Stimulated activated CD4-positive, alpha-beta T cell treated with anti-CD3 and anti-CD28 coated beads, Interleukin-4, amount 100 ng/mL, for 24 hours (primary cell): ENCODE measurements at places on chromosomes 5 and 9.

GRCh38 chr5:161432798-161433197 lies 113.7 kb downstream of the GABRB2 start:
- no peak for DNase-seq

DNA sequence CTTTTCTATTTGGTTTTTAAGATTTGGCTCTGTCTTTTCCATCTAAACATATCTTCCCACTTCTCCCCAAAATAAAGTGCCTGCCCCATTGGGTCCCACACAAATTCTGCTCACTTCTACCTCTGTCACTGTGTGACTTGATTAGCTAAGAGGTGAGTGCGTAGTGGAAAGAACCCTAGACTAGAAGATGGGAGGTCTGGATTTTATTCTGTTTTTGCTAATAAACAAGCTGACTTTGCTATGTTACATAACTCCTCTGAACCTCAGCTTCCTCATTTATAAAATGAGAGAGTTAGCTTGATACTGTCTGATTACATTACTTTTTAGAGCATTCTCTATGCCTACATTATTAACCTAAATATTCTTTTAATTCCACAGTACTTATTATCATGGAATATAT lies 51.3 kb upstream of the PTGER4 start:
- DNase-seq = no peak

- DNase-seq = no peak
These were observed 613.6 kb downstream of the ZNF608 start for GRCh38 chr5:124132843-124133242.

DNA sequence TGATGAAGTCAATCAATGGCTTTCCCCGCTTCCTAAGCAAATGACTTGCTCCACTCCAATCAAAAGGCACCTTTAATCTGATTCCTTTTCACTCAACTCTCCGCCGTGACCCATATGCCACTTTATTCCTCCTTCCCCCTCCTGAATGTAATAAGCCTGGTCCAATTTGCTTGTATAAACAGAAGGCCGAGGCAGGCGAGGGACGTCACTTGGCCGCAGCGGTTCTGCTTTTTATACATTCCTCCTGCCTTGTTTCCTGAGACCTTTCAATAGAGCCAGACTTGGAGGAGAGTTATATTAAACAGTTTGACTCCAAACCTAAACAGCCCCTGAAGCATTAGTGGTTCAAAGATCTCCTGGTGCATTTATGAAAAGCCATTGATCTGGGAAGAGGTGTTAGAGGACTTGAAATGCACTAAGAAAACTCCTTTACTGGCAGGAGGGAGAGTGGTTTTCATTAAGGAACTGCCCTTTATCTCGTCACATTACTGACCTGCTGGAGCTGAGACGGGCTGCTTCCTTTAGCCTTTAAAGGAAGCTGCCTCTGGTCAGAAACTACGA lies 273.4 kb downstream of the SLIT3 start:
- DNase-seq = no peak

GRCh38 chr5:121624035-121624434 lies 227.6 kb upstream of the FTMT start:
- DNase-seq = no peak

- DNase-seq = no peak
These were observed 236.3 kb downstream of the ARHGAP26 start for GRCh38 chr5:143006501-143006900.

DNA sequence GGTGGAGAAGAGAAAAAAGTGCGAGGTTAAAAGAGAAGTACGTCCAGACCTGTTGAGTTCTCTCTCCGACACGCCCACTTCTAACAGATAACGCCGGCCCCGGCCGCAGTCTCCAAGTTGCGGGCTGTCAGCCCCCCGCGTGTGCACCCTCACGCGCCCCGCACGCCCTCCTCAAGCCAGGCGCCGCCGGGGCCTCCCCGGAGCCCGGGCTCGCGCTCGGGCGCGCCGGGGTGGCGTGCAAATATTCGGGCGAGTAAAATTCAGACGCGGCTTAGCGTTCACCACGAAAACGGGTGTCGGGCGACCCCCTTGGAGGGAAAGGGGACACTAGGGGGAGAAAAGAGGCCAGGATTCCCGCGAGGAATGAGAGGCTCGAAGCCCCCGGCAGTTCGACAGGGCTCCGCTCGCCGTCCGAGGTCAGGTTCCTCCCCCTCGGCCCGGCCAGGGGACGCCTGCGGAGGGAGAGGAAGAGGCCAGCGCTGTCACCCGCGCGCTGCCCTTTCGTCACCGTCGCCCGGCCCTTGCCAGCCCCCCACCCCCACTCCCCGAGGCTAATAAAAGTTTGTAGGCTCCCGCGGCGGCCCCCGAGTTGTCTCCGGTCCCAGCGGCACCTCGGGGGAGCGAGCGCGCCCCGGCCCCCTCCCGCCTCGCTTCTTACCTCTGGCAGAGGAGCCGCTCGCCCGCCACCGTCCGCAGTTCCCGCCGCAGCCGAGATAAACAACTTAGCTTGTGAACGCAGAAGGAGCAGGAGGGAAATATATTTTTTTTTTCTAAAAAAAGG lies 743 bp downstream of the NR3C1 start:
- peak; percentile 59 for DNase-seq

DNA sequence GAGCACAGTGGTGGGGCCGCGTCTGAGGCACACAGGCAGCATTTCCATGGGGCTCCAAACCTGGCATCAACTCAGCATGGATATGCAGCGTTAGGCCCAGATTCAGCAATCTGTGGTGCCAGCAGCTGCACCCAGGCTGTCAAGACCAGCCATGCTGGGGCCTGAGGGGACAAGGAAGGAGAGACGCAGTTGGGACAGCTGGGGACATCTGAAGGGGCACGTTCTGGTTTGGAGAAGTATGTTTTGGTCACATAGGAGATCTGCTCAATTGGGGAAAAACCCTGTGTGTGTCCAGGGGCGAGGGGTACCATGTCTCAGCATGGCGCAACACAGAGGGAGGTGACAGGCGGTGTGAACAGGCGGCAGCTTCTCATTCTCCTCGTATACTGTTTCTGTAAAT lies 66.6 kb upstream of the ECM2 start:
- no peak for DNase-seq

DNA sequence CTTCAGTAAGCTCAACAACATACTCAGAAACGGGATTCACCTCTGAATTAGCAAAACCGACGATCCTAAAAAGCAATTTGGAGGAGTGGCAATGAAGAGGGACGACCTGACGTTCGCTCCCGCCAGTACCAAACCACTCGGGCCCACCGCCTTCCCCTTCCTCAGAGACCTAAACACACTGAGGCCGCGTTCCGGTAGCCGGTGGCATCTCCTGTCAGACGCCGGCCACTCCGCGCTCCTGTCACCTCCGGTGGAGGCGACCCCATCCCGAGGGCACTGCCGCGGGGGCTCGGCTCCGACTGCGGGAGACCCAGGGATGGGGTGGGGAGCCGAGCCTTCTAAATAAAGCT lies 617 bp downstream of the PPP6C start:
- peak; percentile 37 for DNase-seq

- no peak for DNase-seq
These were observed 71.3 kb downstream of the RASEF start for GRCh38 chr9:82991671-82992070.

GRCh38 chr5:148776261-148776660 lies 50.1 kb upstream of the ADRB2 start:
- no peak for DNase-seq

DNA sequence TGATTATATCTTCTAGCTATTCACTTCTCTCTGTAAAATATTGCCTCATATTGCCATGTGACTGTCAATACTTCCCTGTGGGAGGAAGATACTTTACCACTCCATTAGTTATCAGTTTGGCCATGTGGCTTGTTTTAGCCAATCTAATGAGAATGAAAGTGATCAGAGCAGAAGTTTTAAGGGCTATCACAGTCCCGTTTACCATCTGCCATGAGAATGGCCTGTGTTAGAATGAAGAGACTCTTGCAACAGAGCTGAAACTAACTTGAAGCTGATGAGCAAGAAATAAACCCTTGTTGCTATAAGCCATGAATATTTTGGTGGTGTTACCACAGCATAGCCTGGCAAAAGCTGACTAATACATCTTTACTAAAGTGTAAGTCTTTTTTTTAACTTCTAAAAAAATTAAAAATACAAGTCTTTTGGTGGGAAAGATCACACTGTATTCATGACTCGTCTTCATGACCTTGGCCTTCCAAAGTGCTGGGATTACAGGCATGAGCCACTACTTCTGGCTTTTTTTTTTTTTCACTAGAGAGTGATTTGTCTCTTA lies 68.0 kb upstream of the CTNNA1 start:
- DNase-seq = no peak

DNA sequence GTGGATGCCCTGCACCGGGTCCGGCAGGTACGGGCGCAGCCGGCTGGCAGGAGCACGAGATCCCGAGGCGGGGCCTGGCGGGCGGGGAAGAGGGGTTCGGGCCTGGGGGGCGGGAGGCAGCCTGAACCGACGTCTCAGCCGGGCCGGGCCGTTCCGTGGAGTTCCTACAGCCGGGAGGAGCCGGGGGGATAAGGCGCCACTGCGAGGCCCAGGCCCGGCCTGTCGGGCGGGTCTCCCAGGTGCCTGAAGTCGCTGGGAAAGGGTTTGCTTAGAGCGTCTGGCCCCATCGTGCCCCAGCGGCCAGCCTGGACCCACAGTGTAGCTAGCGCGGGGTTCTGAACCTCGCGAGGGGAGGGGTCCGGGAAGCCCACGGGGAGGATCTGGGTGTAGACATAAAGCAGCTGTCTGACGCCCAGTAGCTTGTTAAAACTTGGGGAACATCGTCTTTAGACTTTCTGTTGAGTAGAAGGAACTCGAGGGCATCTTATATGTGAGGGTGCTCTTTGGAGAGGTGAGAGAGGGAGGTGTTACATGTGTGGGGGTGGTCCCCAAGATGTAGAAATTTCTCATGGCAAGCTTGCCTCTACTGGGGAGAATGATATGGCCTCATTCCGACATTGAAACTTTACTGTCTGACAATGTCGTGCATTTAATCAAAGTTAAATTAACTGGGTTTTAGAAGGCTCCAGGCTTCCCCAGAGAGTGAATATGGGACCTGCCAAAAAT lies 524 bp downstream of the FUBP3 start:
- no peak for DNase-seq

- no peak for DNase-seq
These were observed 41.7 kb downstream of the KCNV2 start for GRCh38 chr9:2758898-2759510.

DNA sequence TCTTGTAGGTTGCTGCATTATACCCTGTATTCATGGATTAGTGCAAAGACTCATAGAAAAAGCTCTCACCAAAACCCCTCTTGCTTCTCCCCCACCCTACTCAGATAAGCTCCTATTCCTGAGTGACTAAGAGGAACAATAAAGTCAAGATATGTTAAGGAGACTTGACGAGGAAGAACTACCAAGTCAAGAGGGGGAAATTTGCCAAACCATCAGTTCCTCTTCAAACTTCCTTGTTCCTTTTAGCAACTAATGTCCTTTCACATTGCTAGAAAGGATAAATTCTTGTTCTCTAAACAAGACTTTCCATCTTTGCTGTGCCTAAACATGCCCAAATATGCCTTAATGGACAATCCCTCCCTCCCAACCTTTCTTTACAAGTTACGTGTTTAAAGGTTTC lies 27.0 kb downstream of the CNOT8 start:
- no peak for DNase-seq

DNA sequence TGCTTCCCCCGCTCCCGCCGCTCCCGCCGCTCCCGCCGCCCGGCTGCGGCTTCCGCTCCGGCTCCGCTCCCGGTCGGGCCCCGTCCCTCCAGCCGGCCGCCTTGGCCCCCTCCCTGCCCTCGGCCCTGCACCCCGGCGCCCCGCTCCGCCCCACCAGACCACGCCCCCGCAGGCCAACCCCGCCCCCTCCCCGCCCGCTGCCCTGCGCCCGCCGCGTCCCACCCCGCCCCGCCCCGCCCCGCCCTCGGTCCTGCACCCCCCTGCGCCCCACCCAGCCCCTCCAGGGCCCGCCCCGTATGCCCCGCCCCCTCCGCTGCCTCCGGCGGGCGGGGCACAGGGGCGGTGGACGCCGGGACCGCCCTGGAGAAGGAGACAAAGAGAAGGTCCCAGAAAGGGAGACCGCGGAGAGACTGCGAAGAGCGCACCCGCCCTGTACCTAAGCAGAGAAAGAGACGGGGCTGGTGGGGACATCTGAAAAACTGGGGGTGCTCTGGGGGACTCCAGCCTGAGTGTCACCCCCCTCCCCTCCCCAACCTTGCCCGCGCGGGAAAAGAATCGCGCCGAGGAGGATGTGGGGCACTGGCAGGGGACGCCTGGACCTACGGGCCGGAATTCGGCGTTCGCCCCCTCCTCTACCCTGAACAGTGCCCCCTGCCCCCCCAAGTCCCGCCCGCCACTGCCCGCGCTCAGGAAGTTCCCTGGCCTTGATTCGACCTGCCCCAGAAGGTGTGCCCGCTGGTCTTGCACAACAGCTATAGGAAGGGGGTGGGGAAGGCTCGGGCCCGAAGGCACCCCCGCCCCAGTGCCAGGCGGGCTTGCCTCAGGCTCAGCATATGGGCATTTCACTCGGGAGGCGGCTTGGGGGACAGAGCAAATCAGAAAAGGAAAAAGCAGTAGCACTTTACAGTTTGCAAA lies 42.8 kb upstream of the STXBP1 start:
- peak; percentile 68 for DNase-seq

DNA sequence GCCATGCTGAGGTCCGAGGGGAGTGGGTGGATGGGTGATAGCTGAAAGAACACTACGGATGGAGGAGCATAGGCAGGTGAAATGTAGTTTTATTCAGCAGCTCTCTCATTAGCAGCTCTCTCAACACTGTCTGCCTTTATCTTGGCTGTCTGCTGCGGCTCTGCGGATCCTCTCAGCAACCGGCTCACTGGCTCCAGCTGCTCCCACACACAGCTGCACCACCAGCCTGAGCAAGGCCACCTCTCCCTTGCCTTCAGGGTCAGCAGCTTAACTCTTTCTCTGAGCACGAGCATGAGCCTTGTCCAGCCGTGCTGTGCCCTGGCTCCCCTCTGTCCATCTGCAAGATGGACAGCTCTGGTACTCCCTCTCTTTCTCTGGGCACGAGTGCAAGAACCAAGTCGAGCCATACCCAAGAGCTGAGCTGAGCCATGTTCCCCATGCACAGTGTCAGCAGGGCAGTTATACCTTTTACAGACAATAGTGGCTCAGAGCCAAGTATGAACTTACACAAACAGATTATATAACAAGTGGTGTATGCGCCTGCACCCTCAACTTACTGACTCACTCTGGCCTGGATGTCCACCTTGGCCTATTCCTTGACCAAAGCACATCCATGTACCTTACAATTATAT lies 108.5 kb downstream of the MACIR start:
- no peak for DNase-seq

- DNase-seq = no peak
These were observed 5.5 kb downstream of the PDCL start for GRCh38 chr9:122822938-122823337.

DNA sequence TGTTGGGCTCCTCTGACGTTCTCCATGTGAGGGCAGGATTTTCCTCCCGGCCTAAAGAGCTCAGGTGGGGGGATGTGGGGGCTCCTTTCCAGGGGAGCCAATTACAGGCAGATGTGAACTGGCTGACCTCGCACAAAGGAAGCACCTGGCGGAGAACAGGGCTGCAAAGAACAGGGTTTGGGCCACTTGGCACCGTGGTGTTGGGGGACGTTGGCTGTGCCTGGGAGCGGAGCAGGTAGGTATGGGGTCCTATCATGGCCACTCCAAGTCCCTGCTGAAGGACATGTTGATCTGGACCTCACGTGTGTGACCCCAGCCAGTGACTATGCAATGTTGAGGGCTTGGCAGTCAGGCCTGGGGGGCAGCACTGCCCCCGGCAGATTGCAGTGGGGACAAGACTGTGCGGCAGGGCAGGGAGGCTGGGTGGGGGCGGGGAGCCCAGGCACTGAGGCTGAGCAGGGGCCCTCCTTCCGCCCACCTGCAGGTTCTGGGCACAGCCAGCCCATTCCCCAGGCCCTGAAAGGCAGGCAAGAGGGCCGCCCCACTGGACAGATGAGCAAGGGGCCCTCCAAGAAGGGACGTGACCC lies 19.4 kb downstream of the FIBCD1 start:
- DNase-seq = no peak

GRCh38 chr9:123326662-123327093 lies 29.3 kb upstream of the CRB2 start:
- DNase-seq = no peak
